Activated T-cell treated with anti-CD3 and anti-CD28 coated beads, Interleukin-2, amount 50 U/mL, for 48 hours (primary cell): ENCODE measurements at places on chromosomes 4 and X.

GRCh38 chrX:103092942-103093341 lies at the start of gene NXF3:
Gene NXF3 (minus strand): TSS chrX:103093143. CDS start chrX:103093023, 120 bp downstream.
- DNase-seq: no peak

GRCh38 chr4:94762326-94762725 lies 4.6 kb downstream of the BMPR1B start:
- DNase-seq: no peak

GRCh38 chr4:43564107-43564506 lies 671.6 kb downstream of the GRXCR1 start:
- DNase-seq: no peak

DNA sequence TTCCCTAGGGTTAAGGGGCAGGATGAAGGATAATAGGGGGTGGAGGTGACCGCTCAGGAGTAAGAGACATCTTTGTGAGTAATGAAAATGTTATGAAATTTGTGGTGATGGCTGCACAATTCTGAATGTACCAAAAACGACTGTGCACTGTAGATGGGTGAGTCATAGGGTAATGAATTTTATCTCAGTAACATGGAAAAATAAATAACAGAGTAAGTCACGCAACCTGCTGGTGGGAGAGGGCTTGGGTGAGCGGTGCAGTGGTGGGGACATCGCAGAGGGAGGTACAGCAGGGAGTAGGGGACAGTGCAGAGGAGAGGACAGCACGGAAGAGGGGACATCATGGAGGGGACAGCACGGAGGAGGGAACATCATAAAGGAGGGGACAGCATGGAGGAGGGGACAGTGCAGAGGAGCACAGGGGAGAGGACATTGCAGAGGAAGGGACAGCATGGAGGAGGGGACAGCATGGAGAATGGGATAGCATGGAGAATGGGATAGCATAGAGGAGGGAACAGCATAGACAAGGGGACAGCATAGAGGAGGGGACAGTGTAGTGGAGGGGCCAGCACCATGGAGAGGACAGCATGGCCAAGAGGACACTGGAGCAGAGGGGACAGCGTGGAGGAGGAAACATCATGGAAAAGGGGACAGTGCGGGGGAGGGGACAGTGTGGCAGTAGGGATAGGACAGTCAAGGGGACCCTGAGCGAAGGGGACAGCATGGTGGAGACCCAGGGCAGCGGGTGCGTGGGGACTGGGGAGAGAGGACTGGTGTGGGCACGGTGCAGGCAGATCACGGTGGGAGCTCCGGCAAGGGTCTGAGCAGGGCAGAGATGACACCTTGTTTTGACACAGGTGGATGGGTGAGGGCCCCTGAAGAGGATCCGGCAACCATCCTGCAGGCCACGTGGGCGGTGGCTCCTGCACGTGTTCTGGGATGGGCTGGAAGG lies 68.5 kb upstream of the MXD4 start:
- no peak for DNase-seq

DNA sequence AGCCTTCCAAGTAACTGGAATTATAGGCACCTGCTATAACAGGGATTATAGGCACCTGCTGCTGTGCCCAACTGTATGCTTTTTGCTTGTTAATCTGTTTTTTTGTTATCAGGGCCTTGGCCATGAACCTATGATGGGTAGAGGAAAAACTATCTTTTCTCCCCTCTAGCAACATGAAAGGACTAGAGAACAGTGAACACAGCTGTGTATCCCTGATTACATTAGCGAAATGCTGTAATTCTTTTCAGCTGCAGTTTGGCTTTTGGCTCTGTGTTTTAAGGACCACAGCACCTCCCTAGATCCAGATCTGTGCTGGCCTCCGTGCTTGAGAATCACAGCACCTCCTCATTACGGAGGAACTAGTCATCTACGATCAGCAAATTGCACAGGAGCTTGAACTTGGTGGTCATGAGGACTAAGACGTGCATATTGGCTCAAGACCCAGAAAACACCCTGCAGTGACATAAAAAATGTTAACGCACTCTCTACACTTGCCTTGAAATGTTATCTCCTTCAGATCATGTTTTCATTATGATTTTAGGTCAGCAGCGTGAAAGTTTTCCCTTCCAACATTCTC lies 57.7 kb upstream of the S100G start:
- no peak for DNase-seq
